Posterior vena cava (tissue), 2 donors: ENCODE measurements at places on chromosomes 2 and 18. TPM values are rescaled to one million over a fixed set of nuclear protein-coding genes. Genes with fewer than 3 reads are reported as not detected.

RTP5 gene
- 0.10 TPM for total RNA-seq

LMAN2L gene
- total RNA-seq, result 9.0 TPM

EPHA4 gene
- total RNA-seq, result 39.2 TPM

HPCAL1 gene
- total RNA-seq, result 26.0 TPM

ARID5A gene
- total RNA-seq, result 67.4 TPM

ARHGAP25 gene
- total RNA-seq, result 10.7 TPM

MRPL44 gene
- total RNA-seq, result 12.2 TPM

CAPN13 gene
- total RNA-seq, result not detected

AP1S3 gene
- total RNA-seq, result 1.2 TPM

SPP2 gene
- not detected for total RNA-seq

CHRNA1 gene
- not detected for total RNA-seq

KRTCAP3 gene
- total RNA-seq, result 0.46 TPM

ARL5A gene
- total RNA-seq, result 68.9 TPM

SERPINB4 gene
- not detected for total RNA-seq

SNORC gene
- total RNA-seq, result 0.79 TPM

CPLX4 gene
- total RNA-seq, result not detected

COPS7B gene
- 24.6 TPM for total RNA-seq

PLA2R1 gene
- total RNA-seq, result 11.7 TPM

NCKAP1 gene
- 280 TPM for total RNA-seq

TEX44 gene
- not detected for total RNA-seq

SLC4A1AP gene
- 15.0 TPM for total RNA-seq

NT5DC4 gene
- not detected for total RNA-seq

MFSD2B gene
- not detected for total RNA-seq

STARD6 gene
- total RNA-seq, result not detected

STAT4 gene
- total RNA-seq, result 2.5 TPM

CYP1B1 gene
- total RNA-seq, result 90.9 TPM

FAP gene
- total RNA-seq, result 54.8 TPM

CERKL gene
- total RNA-seq, result not detected

EFR3B gene
- 1.7 TPM for total RNA-seq

HS1BP3 gene
- 41.8 TPM for total RNA-seq

DSC1 gene
- not detected for total RNA-seq

COL6A3 gene
- 835 TPM for total RNA-seq

DLX1 gene
- total RNA-seq, result not detected

SKOR2 gene
- total RNA-seq, result not detected

TIGD1 gene
- total RNA-seq, result 3.0 TPM

PSMA8 gene
- total RNA-seq, result not detected

UNC80 gene
- not detected for total RNA-seq

WDR7 gene
- 24.9 TPM for total RNA-seq
